ENCODE measurements at places on chromosomes 4 and X. TPM values are rescaled to one million over a fixed set of nuclear protein-coding genes. Genes with fewer than 3 reads are reported as not detected.

DNA sequence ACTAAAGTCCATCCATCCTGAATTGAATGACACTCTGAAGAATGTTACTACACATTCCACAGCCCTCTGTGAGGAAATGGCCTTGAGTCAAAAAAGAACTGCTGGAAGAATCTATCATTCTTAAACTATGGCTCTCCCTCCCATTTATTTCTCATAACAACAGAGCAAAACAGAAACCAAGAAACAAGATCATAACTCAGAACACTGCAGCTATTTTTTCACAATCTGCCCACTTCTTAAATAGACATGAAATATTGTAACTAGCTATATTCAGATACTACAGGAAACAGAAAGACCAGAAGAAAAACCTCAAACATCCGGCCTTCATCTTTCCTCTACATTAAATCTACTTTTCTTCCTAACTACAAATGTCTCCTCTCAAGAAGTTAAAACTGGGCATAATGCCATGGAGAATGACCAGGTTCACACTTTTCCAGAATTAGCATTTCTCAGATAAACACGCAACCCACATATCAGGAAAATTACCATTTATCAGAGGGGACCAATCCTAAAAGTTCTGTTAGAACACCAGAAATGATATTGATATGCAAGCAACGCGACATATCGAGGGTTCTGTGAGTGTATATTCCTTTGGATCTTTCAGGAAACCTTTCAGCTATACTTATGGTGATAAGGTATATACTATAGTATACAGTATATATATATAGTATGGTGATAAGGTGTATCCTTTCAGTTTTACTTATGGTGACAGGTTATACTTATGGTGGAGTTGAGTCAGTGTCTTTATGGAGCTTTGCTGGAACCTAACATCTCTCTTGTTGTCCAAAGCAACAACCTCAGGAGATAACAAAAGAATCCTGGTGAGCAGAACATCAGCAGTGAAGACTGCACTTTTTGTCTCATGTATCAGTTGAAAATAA is 60.4 kb upstream of the IRF2 start:
- no peak for DNase-seq

DNA sequence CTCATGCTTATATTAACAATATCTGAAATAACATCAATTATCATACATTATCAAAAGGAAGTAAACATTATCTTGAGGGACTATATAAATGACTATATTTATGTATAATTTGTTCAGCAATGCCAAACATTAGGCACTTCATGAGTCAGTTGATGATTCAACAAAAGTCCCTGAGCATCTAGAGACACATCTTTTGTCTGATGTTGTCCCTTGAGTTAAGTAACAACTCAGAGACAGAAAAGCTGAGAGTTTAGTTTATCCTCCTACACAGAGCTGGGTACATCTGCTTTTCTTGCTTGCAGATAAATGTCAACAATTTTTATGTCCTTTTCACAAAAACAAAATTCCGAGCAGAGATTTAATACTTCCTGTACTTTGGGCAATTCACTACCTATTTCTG is 311.1 kb downstream of the INPP4B start:
- DNase-seq, result no peak

TMEM164 gene
- 5.9 TPM for total RNA-seq

DNA sequence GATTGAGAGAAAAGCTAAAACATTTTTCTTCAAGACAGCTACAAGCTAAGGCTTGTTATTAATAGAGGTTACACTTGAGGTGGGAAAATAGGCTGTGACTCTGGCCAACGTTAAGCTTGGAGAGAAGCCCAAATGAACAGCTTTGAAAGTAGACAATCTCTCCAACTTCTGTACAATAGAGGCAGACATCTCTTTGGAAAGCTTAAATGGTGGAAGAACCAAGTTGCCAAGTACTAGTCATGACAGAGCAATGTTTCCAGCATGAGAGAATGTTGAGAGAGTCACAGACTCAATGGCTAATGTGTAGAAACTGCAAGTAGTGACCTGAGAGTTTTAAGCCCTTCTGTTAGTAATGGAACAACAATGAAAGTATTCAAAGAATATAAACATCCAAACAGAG is 298.1 kb downstream of the INPP4B start:
- no peak for DNase-seq

DNA sequence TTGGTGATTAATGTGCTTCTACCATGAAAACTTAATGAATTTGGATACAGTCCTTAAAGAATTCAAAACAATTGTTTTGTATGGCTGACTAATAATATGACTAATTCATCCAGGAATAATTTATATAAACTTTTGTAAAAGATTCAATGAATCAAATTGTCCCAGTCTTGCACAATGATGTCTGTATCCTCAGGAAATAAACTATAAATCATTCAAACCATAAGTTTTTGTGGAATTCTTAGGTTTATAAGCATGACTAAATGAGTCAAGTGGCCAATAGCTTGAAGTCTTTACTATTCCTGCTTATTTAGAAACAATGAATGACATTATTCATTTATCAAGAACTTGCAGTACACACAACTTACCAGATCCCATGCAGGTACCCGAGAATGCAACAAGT is 935.0 kb upstream of the INTU start:
- DNase-seq, result no peak

FREM3 gene
- not detected for total RNA-seq

SGMS2 gene
- not detected for total RNA-seq

DNA sequence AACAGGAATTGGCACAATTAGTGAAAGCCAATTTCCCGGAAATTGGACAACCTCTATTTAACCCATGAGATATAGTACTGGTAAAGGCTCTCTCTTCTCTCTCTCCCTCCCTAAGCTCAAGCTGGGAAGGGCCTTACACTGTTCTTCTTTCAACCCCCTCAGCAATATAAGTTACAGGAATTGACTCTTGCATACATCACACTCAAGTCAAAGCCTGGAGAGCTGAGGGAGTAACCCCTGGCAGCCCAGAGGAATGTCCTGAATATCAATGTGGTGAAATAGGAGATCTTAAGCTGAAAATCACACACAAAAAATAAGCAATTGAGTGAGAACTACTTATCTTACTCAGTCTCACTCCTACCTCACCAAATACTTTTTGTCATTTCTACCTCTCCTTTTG is 186.9 kb upstream of the SPOCK3 start:
- no peak for DNase-seq

GLOD5 gene
- total RNA-seq, result not detected

- DNase-seq, result peak; percentile 65
These were observed 83.8 kb downstream of the GRID2 start for GRCh38 chr4:92387459-92388069.

GRCh38 chrX:141158084-141158483 is 18.8 kb downstream of the LDOC1 start:
- no peak for DNase-seq

Measured in G401 (cell line).